Amniotic epithelial cell (primary cell): ENCODE measurements at places on chromosomes 13 and 19.

DNA sequence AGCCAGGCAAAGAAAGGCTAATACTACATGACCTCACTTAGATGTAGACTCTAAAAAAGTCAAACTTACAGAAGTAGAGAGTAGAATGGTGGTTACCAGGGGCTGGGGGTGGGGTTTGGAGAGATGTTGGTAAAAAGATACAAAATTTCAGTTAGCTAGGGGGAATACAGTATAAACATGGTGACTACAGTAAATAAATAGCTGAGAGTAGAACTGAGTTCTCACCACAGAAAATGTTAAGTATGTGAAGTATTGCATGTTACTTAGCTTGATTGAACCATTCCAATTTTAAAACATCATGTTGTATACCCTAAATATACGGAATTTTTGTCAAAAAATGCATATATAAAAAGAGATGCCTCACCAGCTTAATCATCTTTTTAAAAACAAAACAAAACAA, 67.5 kb upstream of the DOCK9 start:
- DNase-seq, result peak; percentile 66

GRCh38 chr19:57637379-57637778, 4.4 kb downstream of the ZNF211 start:
- DNase-seq, result no peak

DNA sequence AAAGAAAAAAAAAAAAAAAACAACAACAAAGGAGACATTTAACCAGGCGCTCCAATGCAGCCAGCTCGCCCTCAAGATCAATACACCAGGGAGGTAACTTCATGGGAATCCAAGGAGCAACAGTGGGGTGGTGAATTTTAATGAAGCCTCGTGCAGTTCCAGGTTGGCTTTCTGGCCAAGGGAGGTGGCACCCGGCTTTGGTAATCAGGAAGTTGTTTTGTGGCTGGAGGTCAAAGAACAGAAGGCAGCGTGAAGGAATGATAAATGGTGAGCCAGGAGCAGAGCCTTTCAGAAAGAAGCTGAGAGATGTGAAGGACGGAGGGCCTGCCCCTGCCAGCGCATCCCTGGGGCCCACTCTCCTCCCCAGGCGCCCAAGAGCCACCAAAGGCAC, 188.2 kb upstream of the TSC22D1 start:
- DNase-seq, result no peak

GRCh38 chr19:3412066-3412465, 45.7 kb downstream of the NFIC start:
- DNase-seq, result no peak

DNA sequence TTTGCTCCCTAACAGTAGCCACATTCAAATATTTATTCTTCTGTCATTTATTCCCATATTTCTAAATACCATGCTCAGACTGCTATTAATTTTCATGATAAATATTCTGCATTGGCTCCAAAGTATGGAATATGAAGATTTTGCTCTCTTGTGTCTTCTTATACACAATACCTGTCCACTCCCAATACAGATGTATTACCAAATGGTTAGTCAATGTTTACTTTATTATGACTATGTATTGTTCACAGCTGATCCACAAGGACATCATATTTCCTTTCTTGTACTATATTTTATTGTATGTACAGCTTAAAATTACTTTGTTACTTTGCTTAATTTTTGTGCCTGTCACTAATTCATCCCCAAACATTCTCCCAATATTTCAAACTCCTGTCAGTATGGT, 322.3 kb downstream of the OXGR1 start:
- no peak for DNase-seq

- peak; percentile 20 for DNase-seq
Observed at GRCh38 chr19:1774989-1775772, 21.9 kb downstream of the ONECUT3 start.

DNA sequence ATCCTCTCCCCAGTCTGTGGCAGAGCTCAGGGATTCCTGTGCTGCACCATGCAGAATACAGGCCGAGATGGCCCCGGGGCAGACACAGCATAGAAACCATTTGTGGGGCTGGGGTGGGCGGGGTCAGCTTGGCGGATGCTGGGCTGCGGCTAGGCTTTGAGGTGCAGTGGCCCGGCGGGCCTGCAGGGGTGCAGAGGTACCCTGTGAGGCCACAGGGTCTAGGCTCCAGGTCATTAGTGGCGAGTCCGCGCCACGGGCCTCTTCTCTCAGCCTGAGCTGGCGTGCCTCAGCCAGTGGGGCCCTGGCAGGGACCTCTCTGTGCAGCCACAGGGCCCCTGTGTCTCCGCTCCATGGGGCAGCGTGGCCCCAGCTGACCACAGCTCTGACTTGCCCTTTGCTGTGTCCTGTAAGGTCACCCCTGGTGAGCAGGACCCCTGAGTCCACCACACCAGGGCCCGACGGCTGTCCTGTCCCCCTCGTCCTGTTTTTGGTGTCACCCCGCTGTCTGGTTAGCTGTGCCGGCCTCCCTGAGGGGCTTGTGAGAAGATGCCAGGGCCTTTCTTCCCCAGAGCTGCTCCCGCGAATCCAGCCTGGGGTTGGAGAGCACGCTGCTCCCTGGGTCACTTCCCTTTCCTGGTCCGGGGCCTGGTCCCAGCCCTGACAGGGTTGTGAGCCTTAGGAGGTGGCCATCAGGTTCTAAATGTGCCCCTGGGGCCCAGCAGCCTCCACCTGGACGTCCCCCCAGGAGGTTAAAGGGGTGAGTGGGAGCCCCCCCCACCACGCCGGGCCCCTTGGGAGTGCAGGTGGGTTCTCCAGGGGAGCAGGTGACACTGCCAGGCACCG, 12.1 kb downstream of the KDM4B start:
- no peak for DNase-seq

- no peak for DNase-seq
Observed at GRCh38 chr13:30120133-30120822, 187.1 kb downstream of the KATNAL1 start.

- DNase-seq, result no peak
Observed at GRCh38 chr19:40673397-40673796, 17.1 kb downstream of the NUMBL start.

DNA sequence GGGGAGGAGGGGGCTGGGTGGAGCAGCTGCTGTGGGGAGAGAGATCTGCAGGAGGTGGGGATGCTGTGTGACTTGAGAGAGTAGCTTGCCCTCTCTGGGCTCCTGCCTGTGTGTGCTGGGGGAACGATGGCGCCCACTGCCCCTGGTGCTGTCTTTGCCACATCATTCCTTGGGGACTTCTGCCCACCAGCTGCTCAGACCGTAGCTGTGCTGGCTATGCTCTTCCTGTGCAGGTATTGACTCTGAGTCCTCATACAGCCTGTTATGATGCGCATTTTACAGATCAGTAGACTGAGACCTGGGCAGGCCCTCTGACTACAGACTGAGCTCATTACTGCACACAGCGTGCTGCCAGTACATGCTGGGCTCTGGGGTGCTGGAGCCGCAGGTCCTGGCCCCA, 51.1 kb downstream of the DNM2 start:
- no peak for DNase-seq
